ENCODE measurements at places on chromosomes 2 and 18. TPM values are rescaled to one million over a fixed set of nuclear protein-coding genes. Genes with fewer than 3 reads are reported as not detected.

- no peak for DNase-seq
Measured at GRCh38 chr2:156452971-156453370, 16.8 kb downstream of the GPD2 start.

CPO gene
- total RNA-seq = not detected

DNA sequence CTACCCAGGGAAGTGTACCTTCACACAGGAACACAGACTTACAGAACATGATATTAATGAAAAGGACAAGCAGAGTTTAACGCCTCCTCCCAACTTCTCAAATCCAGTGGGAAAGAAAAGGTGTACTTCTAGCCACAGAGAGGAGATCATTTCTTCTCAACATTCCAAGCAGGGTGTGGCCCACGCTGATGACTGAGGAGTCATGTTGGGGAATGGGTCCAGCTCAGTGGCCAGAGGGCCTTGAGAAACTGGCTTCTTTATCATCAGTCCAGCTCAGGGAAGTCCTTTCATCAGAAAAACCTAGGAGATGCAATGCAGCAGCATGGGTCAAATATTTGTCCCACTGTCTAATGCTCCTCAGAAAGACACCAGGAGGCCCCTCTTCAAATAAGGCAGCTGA is 63.0 kb downstream of the RBM43 start:
- no peak for DNase-seq

- DNase-seq = no peak
Measured at GRCh38 chr18:77081390-77081778, 51.2 kb downstream of the MBP start.

KLHL41 gene
- not detected for total RNA-seq

- DNase-seq = no peak
Measured at GRCh38 chr18:70450426-70451253, 161.8 kb downstream of the SOCS6 start.

GRCh38 chr2:96501886-96502810 is 3.0 kb downstream of the NEURL3 start:
- no peak for DNase-seq

GRCh38 chr2:177669201-177669600 is 276.6 kb downstream of the AGPS start:
- no peak for DNase-seq

TMEM169 gene
- 0.09 TPM for total RNA-seq

DNA sequence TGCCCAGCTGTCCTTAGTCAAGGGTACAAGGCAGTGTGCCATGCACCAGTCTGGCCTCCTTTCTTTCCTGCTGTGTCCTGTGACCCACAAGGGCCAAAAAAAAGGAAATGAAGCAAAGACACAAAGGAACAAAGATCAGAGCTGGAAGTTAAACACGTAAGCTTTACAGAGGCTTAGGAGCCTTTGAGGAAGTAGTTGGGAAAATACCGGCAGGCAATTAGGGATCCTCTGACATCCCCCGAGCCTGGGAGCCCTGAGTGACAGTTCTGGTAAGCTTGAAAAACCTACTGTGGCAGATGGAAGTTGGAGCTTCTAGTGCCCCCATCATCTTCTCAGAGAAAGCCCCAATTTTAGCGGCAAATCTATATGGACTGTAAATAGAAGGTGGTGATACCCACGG is 78.5 kb downstream of the SPRED2 start:
- no peak for DNase-seq

DSEL gene
- total RNA-seq = 2.2 TPM

DNA sequence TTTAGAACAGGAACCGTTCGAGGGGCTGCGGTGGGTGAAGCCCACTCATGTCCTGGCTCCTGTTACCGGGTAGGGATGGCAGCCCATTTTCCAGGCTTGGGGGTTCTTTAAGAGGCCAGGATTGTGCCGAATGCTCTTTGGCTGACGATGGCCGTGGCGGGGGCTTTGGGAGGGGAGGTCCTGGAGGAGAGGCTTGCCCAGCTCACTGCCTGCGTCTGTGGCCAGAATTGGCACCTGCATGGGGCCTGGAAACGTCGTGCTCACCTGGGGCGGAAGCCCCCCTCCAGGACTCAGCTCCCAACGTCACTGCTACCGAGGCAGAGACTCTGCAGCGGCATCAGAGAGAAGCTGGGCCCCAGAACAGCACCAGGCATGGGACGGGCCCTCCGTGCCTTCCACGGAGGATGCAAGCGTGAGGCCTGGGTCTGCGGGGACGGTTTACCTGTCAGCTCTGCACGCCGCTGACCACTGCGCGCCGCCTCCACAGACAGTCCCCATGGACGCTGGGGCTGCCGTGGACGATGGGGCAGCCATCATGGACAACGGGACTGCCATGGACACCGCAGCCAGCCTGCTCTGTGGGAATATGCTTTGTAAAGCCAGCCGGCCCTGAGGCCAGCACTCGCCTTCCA is 82.9 kb downstream of the NFATC1 start:
- no peak for DNase-seq

GRCh38 chr2:180016937-180017336 is 9.8 kb upstream of the CWC22 start:
- no peak for DNase-seq

Data from esophagus squamous epithelium (tissue), 5 donors.